ENCODE measurements at places on chromosomes 4 and X.

GRCh38 chr4:160026721-160027120, 923.8 kb downstream of the RAPGEF2 start:
- DNase-seq: no peak

GRCh38 chrX:52852110-52852860, 15.6 kb downstream of the XAGE3 start:
- DNase-seq: no peak

DNA sequence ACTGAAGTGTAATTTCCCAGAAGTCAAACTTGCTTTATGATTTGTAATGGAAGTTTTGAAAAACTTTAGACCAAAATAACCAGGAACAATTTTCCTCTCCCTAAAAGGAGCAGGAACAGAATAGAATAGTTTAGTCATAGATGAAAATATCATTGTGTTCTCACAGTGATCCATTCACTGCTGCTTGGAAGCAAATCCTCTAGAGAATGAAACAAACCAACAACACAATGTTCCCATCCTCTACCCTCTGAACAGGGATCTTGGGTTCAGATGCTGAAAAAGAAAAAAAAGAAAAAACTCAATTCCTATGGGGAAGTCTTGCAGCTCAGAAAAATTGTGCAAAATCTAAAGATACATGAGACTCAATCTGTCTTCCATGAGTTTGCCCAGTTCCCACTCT, 12.2 kb downstream of the DSPP start:
- no peak for DNase-seq

GRCh38 chr4:8403173-8403753, 37.3 kb downstream of the ACOX3 start:
- peak; percentile 67 for DNase-seq

DNA sequence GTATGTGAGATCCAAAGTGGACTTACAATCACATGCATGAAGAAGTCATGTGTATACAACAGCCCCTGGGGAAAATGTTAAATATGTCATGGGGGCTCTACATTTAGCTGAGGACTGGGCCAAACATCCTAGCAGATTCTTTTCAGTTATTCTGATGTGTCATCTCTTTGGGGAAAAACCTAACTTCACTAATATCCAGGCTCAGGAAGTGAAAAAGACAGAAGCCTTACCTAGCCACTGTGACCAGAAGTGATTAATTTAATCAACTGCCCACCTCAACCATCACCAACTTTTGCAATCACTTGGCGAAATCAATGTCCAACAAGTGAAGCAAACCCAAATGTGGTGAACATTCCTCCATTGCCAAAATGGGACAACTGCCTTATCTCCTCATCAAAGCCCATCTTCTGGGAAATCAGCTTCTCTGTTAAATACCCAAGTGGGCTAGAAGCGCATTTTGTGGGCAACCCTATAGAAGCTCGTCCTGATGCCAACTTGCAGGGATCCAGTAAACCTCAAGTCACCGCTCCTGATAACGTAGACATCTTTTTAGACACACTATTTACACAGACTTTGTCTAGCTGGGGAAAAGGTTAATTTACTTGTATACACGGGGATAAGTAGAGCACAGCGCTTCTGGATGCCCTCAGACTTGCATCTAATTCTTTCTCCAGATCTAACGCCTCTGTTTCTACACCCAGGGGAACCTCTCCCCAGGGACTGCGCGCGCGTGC, 1.4 kb upstream of the HHIP start:
- DNase-seq: no peak

All from NCI-H2029 (cell line).